ENCODE measurements at places on chromosomes 16 and 17. TPM values are rescaled to one million over a fixed set of nuclear protein-coding genes. Genes with fewer than 3 reads are reported as not detected.

The CDH1 gene
- total RNA-seq, result 1.3 TPM

The KRTAP3-1 gene
- not detected for total RNA-seq

The CD300H gene
- total RNA-seq, result not detected

The PHKG2 gene
- 44.6 TPM for total RNA-seq

The ASPHD1 gene
- total RNA-seq, result 0.17 TPM
